Testis (tissue), 5 donors: ENCODE measurements at places on chromosomes 1 and 21. TPM values are rescaled to one million over a fixed set of nuclear protein-coding genes. Genes with fewer than 3 reads are reported as not detected.

- no peaks in the 10 kb centered on the region for H3K36me3 ChIP-seq
- H3K4me1 ChIP-seq: no peaks in the 10 kb centered on the region
- no peak overlapping the region for H3K27ac ChIP-seq
Measured at GRCh38 chr1:9481048-9481447, 58.2 kb upstream of the SLC25A33 start.

GRCh38 chr1:231139659-231140654 is 21.9 kb upstream of the TRIM67 start:
- H3K27ac ChIP-seq: no peak overlapping the region
- H3K4me1 ChIP-seq: no peaks in the 10 kb centered on the region
- H3K36me3 ChIP-seq: no peaks in the 10 kb centered on the region
- no peaks in the 10 kb centered on the region for H3K27me3 ChIP-seq
- no peak for DNase-seq
- H3K4me3 ChIP-seq: no peak overlapping the region

GRCh38 chr1:14913482-14914177 is 239.9 kb upstream of the TMEM51 start:
- H3K36me3 ChIP-seq: no peaks in the 10 kb centered on the region
- peaks cover 20% of the 10 kb centered on the region for H3K4me1 ChIP-seq
- no peaks in the 10 kb centered on the region for H3K27me3 ChIP-seq
- H3K27ac ChIP-seq: peak overlapping the region; percentile 50
- H3K4me3 ChIP-seq: no peak overlapping the region

GRCh38 chr1:209404577-209404976 is 178.9 kb upstream of the CAMK1G start:
- H3K4me1 ChIP-seq: no peaks in the 10 kb centered on the region
- H3K36me3 ChIP-seq: no peaks in the 10 kb centered on the region
- no peak overlapping the region for H3K4me3 ChIP-seq
- no peak overlapping the region for H3K27ac ChIP-seq

DNA sequence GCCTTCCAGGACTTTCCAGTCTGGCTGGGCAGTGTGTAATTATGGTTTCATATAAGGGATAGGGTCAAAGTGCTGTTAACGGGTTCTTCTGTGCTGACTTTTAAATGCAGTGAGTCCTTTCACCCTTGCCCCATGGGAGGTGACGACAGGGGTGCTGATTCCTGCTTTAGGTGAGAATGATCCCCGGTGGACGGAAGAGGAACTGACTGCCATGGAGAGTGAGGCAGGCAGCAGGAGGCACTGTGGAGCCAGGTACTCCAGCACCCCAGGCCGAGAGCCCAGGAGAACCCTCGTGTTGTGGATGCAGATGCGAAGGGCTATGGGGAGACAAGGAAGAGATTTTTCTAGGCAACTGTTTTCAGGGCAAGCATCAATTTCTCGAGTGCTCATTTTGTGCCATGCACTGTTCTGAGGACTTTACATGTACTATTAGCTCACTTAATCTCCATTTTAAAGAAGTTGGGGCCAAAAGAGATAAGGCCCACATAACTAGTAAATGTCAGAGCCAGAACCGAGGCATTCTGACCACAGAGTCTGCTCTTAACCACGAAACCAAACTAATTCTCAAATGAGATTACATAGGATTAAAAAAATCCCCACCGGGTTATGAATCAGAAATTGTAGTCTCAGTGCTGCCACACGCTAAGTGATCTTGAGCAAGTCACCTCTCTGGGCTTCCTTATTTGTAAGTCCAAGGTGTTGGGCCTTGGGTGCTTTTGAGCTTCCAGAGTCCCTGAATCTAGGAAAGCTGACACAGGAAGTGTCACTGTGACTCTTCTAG is 28.2 kb downstream of the STPG1 start:
- no peak overlapping the region for H3K4me3 ChIP-seq
- H3K27me3 ChIP-seq: no peaks in the 10 kb centered on the region
- DNase-seq: no peak
- H3K4me1 ChIP-seq: no peaks in the 10 kb centered on the region

DNA sequence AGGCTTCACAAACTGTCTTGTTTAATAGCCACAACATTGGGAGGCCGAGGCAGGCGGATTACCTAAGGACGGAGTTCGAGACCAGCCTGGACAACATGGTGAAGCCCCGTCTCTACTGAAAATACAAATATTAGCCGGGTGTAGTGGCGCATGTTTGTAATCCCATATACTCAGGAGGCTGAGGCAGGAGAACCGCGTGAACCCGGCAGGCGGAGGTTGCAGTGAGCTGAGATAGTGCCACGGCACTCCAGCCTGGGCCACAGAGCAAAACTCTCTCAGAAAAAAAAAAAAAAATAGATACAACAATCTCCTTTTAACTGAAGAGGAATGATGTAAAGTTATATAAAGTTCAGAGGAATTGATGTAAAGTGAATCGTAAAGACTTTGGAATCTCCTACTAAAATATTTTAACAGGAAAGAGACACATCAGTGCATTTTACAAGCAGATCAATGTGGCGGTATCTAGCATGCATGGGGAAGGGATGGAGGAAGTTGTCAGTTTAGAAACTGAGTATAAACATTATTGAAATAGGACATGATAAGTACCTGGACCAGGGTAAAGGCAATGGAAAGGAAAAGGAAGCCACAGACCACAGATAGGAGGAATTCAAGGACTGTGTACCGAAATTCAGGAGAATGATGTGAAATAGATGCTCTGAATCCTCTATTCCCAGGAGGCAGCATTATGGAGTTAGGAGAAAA is 41.5 kb downstream of the PTPRC start:
- peak overlapping the region; percentile 46 for H3K4me3 ChIP-seq
- no peak for DNase-seq
- H3K27ac ChIP-seq: no peak overlapping the region
- no peaks in the 10 kb centered on the region for H3K27me3 ChIP-seq
- no peaks in the 10 kb centered on the region for H3K36me3 ChIP-seq

GRCh38 chr1:117616356-117616755 is 10.5 kb downstream of the TENT5C start:
- H3K27ac ChIP-seq: no peak overlapping the region
- H3K4me3 ChIP-seq: no peak overlapping the region
- no peaks in the 10 kb centered on the region for H3K36me3 ChIP-seq
- no peak for DNase-seq
- H3K4me1 ChIP-seq: peaks cover 29% of the 10 kb centered on the region

DNA sequence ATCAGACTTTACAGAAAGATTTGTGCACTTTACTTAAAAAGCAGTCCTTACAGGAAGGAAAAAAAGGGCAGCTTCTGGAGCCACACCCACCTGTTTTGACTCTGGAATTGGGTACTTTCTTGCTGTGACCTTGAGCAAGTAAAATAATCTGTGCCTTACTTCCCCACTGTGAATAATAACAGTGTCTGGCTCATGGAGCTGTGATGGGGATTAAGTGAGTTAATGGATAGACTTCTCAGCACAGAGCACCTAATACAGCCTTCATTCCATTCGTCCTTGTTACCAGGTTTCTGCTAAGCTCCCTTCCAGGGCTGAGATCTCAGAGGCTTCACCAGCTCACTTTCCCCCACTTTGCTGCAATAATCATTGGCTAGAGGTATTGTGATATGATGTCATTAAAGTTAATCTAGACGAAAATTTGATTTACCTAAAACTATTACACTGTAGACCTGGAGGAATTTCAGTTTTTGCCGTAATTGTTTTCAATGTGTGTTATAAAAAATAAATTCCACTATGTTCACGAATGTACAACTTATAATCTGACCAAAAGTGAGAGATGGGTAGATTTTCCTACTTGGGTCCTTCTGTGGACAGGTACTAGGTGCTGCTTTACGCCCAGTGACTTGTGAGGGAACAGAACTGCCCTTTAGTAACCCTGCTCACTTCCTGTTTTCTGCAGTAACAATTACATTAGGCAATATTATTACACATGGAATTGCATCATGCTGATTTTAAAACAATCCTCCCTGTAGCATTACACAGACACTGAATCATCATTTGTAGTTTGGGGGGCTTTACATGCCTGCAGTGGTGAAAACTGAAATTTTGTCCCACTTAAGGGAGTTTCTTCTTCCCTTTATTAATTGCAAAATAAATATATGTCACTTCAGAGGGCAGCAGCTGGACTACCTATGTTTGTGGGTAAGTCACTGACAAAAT is 19.7 kb upstream of the ABCG1 start:
- no peaks in the 10 kb centered on the region for H3K36me3 ChIP-seq
- peaks cover 8% of the 10 kb centered on the region for H3K4me1 ChIP-seq
- peak; percentile 13 for DNase-seq
- H3K27ac ChIP-seq: no peak overlapping the region
- H3K4me3 ChIP-seq: no peak overlapping the region
- H3K27me3 ChIP-seq: no peaks in the 10 kb centered on the region

The AKR7A3 gene
- polyA plus RNA-seq: 2.3 TPM

The KCNQ4 gene
- 2.3 TPM for polyA plus RNA-seq

The AGL gene
- polyA plus RNA-seq: 7.1 TPM

The ST6GALNAC3 gene
- 0.46 TPM for polyA plus RNA-seq
